GM23338 (cell line): ENCODE measurements at places on chromosomes 16 and 17.

- no peak for DNase-seq
These were observed 90.5 kb upstream of the RPH3AL start for GRCh38 chr17:443109-443508.

- DNase-seq, result no peak
These were observed 167.3 kb upstream of the IRX3 start for GRCh38 chr16:54453871-54454270.

DNA sequence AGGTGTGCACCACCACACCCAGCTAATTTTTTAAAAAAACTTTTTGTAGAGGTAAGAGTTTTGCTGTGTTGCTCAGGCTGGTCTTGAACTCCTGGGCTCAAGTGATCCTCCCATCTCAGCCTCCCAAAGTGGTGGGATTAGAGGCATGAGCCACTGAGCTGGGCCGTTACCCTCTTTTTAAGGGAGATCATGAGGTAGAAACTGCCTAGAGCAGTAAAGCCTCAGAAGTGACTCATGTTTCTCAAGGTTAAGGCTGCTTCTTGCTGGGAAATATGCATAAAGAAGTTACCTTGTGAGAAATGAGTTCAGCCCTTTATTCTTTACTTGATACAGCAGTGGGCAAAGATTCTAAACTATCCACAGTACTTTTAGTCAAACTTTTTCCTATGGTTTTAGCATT, 38.2 kb downstream of the GRB2 start:
- DNase-seq, result no peak

DNA sequence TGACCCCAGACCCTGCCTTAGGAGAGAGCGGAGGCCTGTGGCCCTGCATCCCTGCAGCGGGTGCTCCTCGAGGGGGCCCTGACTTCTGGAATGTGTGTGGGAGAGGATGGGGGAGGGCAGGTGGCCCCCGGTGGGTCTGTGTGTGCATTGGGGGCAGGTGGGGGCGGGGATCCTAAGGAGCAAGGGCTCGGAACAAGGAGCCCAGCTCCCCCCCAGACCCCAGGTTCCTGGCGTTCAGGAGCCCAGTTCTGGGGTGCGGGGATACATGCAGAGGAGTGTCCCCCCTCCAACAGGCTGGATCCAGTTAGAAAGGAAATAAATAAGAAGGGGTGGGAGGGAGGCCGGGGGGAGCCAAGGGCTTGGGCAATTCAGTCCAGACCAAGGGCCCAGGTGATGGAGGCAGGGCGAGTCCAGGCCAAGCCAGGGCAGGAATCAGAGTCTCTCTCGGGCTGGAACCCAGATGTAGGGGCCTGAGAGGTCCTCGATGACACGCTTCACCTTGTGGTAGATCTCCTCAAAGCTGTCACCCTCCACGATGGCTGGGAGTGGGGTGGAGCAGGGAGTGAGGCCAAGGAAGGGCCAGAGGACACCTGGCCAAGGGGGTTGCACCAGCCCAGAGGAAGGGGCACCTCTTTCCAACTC, 11.2 kb upstream of the ASGR1 start:
- no peak for DNase-seq

GRCh38 chr17:40124279-40125141, 2.7 kb downstream of the MSL1 start:
- DNase-seq, result peak; percentile 73

DNA sequence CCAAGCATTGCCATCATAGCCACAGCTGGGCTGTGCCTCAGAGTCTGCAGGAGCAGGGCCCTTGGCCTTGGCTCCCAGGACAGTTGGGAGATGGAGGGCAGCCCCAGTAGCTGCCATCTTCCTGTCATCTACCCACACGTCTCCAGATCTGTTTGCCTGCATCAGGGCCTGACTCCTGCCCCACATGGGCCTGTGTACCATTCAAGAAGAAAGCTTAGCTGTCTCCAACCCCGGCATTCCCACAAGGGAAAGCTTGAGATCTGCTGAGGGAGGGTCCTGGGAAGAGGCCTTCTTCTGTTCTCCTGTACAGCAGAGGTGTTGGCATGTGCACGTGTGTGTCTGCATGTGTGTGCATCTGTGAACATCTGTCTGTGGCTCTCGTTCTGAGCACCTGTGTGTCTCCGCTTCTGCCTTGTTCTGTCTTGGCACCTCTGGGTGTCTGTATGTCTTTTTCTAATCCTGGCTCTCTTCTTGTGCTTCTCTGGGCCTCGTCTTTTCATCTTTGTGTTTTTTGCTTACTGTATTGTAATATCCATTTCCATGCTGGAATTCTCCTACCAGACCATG, 122.2 kb downstream of the MRM1 start:
- no peak for DNase-seq

GRCh38 chr17:50426472-50426782, 409 bp downstream of the ACSF2 start:
- DNase-seq, result no peak

DNA sequence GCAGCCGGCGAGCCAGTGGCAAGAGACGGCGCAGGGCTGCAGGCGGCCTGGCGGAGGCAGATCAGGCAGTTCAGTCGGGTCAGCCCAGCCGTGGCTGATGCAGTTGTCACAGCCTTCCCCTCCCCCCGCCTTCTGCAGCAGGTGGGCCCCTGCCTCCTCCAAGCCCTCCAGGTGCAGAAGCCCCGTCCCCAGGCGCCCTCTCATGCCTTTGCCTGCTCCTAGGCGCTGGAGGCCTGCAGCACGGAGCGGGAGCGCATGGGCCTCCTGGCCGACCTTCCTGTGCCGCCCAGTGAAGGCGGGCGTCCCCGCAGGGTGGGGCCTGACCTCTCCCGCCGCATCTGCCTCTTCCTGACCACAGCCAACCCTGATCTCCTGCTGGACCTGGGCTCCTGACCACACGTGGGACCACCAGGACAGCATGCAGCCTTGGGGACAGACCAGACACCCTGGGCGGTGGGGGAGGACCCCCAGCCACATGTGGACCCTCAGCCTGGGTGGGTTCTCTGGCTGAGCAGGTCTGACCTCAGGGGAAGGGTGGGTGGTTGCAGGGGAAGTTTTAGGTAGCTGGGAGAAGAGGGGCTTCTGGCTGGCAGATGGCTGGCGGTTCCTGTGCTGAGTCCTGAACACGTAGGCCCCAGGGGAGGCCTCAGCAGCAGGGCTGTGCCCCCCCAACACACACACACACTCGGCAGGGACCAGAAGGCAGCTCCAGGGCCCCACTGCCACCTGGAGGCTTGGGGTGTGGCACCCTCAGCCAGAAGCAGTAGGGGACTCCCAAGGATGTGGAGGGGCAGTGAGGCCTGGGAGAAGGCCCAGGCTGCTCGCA, 3.1 kb upstream of the MRPS34 start:
- DNase-seq, result no peak

- DNase-seq, result no peak
These were observed 7.4 kb downstream of the CIBAR2 start for GRCh38 chr16:85104821-85105391.

DNA sequence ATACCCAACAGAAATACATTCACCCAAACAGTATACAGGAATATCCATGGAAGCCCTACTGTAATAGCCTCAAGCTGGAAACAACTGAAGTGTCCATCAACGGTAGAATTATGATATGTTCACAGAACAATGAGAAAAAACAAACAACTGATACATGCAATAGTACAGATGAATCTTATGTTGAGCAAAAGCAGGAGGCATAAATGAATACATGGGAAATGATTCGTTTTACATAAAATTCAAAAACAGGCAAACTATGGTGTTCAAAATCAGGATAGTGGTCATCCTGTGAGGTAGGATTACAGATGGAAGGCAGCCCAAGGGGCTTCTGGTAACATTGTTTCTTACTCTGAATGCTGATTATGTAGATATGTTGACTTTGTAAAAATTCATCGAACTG, 25.1 kb downstream of the RFFL start:
- DNase-seq, result no peak

DNA sequence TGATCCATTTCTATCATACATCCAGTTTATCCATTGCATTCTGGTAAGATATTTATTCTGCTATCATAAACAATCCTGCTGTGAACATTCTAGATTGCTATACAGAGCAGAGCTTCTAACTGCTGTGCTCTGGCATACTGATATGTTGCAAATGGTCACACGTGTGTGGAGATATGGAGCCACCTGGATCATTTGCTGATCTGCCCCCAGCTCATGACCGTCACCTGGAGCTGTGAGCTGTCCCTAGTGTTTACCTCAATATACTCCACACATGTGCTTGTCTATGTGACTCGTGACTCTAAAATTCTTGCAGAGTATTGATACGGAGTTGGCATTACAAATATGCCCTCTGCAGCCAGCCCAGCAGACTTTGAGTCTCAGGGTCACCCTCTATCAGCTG, 164.5 kb upstream of the ZFHX3 start:
- no peak for DNase-seq

DNA sequence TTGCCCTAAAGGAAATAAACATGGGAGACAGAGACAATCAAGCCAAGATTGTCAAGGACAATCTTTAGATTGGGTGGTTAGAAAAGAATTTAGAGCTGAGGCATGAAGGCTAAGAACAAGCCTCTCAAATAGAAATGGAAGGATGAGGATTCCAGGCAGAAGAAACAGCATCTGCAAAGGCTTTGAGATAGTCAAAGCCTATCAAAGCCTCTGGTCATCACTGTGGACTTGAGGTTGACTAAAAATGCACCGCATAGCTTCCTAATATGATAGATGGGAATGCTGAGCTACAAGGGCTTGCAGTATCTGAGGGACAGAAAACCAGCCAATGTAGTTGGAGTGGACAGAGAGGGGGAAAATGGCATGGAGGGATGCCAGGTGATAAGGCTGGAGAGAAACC, 109.8 kb upstream of the FAM20A start:
- DNase-seq, result no peak

- peak; percentile 16 for DNase-seq
These were observed 736 bp downstream of the APPBP2 start for GRCh38 chr17:60525328-60525684.

DNA sequence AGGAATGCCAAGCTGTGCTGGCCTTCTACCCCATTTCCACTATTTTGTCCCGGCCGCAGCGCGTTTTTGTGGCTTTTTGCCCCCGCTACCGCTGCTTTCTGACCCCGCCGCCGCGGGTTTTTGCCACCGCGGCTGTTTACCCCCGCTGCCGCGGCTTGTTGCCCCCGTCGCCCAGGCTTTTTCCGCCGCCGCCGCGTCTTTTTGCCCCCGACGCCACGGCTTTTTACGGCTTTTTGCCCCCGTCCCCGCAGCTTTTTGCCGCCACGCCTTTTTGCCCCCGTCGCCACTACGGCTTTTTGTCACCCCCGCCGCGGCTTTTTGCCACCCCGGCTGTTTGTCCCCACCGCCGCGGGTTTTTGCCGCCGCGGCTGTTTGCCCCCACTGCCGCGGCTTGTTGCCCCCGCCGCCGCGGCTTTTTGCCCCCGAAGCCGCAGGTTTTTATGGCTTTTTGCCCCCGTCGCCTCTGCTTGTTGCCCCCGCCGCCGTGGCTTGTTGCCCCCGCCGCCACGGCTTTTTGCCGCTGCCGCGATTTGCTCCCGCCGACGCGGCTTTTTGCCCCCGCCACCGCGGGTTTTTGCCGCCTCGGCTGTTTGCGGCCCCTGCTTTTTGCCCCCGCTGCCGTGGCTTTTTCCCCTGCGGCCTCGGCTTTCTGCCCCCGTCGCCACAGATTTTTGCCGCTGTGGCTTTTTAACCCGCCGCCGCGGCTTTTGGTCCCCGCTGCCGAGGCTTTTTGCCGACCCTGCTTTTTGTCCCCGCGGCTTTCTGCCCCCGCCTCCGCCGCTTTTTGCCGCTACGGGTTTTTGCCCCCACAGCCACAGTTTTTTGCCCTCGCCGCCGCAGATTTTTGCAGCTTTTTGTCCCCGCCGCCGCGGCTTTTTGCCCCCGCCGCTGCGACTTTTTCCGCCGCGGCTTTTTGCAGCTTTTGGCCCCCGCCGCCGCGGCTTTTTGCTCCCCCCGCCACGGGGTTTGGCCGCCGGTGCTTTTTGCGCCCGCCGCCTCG, 520.4 kb upstream of the WSB1 start:
- no peak for DNase-seq

GRCh38 chr16:17282247-17282646, 188.5 kb downstream of the XYLT1 start:
- DNase-seq, result no peak

DNA sequence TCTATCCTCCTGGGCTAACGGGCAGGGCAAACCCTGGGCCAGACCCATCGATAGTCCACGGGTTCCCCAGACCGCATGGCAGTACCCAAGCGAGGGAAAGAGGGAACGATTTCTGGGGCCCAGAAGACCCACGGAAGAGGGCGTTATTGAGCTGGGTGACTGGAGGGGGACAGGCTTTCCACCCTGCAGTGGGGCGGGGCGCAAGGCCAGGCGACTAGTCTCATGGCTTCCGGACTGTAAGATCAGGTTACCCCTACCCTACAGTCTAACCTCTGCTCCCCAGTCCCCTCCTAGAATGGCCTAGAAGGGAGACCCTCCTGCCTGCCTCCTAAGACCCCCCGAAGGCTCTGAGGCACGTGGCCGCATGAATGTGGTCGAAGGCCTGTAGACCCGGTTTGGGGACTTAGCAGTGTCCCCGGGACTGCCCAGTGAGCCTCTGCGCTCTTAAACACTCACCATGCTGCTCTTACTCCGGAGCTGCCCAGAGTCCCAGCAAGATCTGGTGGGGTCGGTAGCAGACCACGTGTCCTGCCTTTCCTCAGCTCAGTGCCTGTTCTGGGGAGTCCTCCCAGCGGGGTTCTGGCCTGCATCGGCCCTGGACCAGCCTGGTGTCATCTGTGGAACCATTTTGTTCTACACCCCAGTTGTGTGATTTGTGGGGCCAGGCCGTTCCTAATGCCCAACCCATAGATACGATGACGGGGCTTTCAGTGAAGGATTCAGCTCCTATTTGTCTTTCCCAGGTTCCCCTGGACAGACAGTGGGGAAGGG, 13.2 kb upstream of the AURKB start:
- DNase-seq, result peak; percentile 82

- DNase-seq, result peak; percentile 88
These were observed 4.5 kb upstream of the TMEM92 start for GRCh38 chr17:50269477-50270434.

GRCh38 chr16:49527611-49528010, 154.0 kb downstream of the C16orf78 start:
- DNase-seq, result no peak

- peak; percentile 93 for DNase-seq
These were observed 66.8 kb downstream of the DNAH3 start for GRCh38 chr16:21083729-21084268.

GRCh38 chr16:23148513-23149266, 562 bp downstream of the USP31 start:
- DNase-seq, result peak; percentile 57

DNA sequence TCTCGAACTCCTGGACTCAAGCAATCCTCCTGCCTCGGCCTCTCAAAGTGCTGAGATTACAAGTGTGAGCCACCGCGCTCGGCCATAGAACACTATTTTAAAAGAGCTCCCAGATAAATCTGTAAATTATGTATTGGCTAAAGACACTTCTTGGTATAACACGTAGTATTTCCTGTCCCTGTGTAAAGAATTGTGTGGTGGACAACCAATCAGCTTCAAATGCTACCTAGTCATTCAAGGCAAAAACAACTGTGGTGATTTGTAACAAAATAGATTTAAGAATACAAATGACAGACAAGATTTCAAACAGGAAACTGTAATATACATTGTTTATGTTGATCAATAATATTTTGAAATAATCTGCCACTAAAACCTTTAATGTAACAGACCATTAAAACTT, 14.6 kb downstream of the CRLF3 start:
- no peak for DNase-seq
